ENCODE measurements at places on chromosomes 5 and 9.

DNA sequence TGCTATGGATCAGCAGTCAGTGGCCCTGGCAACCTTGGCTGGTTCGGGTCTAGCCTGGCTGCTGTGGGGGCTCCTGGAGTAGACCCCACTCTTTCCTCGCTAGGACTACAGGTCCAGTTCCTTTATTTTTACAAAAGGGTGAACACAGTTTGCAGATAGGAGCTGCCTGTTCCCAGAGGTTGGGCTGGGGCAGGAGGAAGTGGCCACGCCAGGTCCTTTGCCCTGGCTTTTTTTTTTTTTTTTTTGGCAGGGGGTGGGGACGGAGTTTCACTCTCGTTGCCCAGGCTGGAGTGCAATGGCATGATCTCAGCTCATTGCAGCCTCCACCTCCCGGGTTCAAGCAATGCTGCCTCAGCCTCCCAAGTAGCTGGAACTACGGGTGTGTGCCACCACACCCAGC, 7.9 kb downstream of the SLC2A6 start:
- DNase-seq, result no peak

DNA sequence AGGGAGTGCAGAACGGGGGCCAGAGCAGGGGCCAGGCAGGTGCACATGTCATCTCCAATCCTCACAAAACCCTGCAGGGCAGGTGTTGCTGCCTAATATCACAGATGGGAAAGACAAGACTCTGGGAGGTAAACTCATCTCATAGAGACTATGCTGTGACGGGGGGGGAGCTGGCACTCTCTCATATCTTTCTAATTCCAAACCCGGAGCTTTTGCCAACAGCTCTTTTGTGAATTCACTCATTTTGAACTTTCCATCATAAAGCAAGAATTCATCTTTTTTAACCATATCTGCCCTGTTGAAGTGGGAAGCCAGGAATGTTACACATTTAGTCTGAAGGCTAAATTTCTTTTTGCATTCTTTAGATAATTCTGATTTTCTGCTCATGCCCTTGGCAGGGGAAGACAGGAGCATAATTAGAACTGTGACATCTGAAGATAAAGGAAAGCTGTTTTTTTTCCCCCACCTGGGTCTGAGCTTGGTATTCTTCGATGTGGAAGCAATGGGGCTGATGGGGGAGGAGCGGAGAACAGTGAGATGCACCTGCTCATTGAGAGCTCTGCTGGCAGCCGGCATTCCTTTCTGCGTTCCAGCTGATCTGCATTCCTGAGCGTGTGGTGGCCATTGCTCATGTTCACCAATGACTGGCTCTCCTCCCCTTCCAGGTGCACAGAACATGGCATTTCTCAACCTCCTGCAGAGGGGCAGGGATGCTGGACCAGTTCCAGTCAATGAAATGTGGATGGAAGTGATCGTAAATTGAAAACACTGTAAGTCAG, 159.2 kb downstream of the NSG2 start:
- DNase-seq, result no peak

- DNase-seq, result no peak
These were observed 1037.3 kb upstream of the ACO1 start for GRCh38 chr9:31347082-31347617.

DNA sequence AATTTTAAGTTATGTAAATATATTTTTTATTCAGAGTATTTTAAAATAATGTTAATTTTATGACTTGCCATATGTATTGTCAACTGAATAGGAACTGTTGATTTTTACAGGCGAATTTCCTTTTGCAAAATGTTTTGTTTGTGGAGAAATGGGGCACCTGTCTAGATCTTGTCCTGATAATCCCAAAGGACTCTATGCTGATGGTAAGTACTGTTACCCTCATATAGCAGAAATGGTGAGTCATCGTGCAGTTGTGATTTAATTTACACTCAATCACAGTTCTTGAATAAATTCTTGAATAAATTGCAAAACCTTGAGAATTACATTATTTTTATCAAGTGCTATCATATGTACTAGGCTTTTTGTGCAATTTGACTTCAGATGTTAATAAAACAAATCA, 7.4 kb downstream of the ZCCHC9 start:
- no peak for DNase-seq

DNA sequence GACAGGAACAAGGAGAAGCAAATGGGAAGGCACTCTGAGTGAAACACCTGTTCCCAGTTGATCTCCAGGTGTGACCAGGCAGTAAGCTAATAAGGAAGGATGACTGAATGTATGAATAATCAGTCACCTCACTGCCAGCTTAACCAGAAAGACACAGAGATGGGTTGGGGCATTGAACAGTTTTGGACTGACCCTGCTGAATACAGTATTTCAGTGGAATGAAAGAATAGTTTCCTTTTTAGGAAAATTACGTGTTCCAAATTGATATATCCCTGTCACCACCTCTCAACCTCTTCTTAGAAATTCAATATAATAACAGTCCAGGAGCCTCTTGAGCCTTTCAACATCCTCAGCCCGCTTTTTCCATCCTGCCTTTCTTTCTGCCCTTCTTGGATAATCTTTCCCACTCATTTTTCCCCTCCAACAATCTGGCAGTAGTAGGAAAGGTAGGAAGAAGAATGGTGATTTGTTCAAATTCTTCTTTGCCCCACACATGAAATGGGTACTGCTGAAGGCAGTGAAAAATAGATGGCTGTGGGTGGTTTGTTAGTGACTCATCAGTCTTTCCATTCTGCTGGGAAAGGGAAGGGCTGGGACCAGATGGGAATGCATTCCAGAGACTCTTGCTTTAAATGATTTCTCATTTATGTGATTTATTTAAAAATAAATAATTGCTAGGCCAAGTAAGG, 117.9 kb downstream of the ZSWIM6 start:
- DNase-seq, result no peak

GRCh38 chr9:81591791-81592190, 97.6 kb downstream of the TLE1 start:
- no peak for DNase-seq

- no peak for DNase-seq
These were observed 704.1 kb downstream of the PRELID2 start for GRCh38 chr5:145130996-145131395.

GRCh38 chr5:15807871-15808270, 307.9 kb downstream of the FBXL7 start:
- no peak for DNase-seq
